Upper lobe of right lung (tissue), 1 donor: ENCODE measurements at places on chromosomes 3 and 15. TPM values are rescaled to one million over a fixed set of nuclear protein-coding genes. Genes with fewer than 3 reads are reported as not detected.

The GREM1 gene
- total RNA-seq, result 2.8 TPM

The NR1I2 gene
- total RNA-seq, result not detected

The SLC9C1 gene
- total RNA-seq, result not detected

The PTX3 gene
- total RNA-seq, result 7.2 TPM

The HDC gene
- 4.1 TPM for total RNA-seq

The PDE12 gene
- total RNA-seq, result 20.4 TPM

The GRM7 gene
- not detected for total RNA-seq

The GPR156 gene
- 0.09 TPM for total RNA-seq

The GPR87 gene
- 0.67 TPM for total RNA-seq

The A4GNT gene
- total RNA-seq, result not detected

The HESX1 gene
- total RNA-seq, result 1.2 TPM

The SERINC4 gene
- total RNA-seq, result not detected

The AGBL1 gene
- 6.5 TPM for total RNA-seq

The ARPC4 gene
- 148 TPM for total RNA-seq

The CAMP gene
- total RNA-seq, result not detected

The CPNE9 gene
- 0.90 TPM for total RNA-seq

The GCNT3 gene
- total RNA-seq, result 1.1 TPM

The PAQR5 gene
- total RNA-seq, result 37.9 TPM

The ALG1L2 gene
- total RNA-seq, result 1.5 TPM

The REC114 gene
- not detected for total RNA-seq

The RASL12 gene
- 20.2 TPM for total RNA-seq

The GPR62 gene
- total RNA-seq, result not detected

The PP2D1 gene
- not detected for total RNA-seq

The OCA2 gene
- total RNA-seq, result 0.55 TPM

The LINGO1 gene
- total RNA-seq, result 0.98 TPM

The CPN2 gene
- not detected for total RNA-seq

The BFSP2 gene
- not detected for total RNA-seq

The TLR9 gene
- 0.87 TPM for total RNA-seq

The OR5K2 gene
- not detected for total RNA-seq

The CKMT1A gene
- 1.9 TPM for total RNA-seq

The SPESP1 gene
- 1.2 TPM for total RNA-seq

The THBS1 gene
- 377 TPM for total RNA-seq

The VIPR1 gene
- total RNA-seq, result 184 TPM

The KIF7 gene
- 2.1 TPM for total RNA-seq

The VWA5B2 gene
- total RNA-seq, result not detected

The KCNH8 gene
- 0.41 TPM for total RNA-seq

The CMTM7 gene
- 53.2 TPM for total RNA-seq

The FEZF2 gene
- total RNA-seq, result not detected

The LRRK1 gene
- 22.6 TPM for total RNA-seq

The SPPL2A gene
- total RNA-seq, result 112 TPM

The VPS39 gene
- 83.3 TPM for total RNA-seq

The SAMMSON gene
- not detected for total RNA-seq

The SCG3 gene
- total RNA-seq, result 0.17 TPM

The CCR1 gene
- 40.9 TPM for total RNA-seq

The CX3CR1 gene
- total RNA-seq, result 8.3 TPM

The SLC12A8 gene
- total RNA-seq, result 11.8 TPM

The XIRP1 gene
- total RNA-seq, result not detected

The DTX3L gene
- total RNA-seq, result 67.5 TPM

The MAP1A gene
- 2.3 TPM for total RNA-seq
